ENCODE measurements at places on chromosomes 6 and 20. TPM values are rescaled to one million over a fixed set of nuclear protein-coding genes. Genes with fewer than 3 reads are reported as not detected.
A peak's percentile ranks its signal among the peaks of the same experiment; 100 is the strongest.

DNA sequence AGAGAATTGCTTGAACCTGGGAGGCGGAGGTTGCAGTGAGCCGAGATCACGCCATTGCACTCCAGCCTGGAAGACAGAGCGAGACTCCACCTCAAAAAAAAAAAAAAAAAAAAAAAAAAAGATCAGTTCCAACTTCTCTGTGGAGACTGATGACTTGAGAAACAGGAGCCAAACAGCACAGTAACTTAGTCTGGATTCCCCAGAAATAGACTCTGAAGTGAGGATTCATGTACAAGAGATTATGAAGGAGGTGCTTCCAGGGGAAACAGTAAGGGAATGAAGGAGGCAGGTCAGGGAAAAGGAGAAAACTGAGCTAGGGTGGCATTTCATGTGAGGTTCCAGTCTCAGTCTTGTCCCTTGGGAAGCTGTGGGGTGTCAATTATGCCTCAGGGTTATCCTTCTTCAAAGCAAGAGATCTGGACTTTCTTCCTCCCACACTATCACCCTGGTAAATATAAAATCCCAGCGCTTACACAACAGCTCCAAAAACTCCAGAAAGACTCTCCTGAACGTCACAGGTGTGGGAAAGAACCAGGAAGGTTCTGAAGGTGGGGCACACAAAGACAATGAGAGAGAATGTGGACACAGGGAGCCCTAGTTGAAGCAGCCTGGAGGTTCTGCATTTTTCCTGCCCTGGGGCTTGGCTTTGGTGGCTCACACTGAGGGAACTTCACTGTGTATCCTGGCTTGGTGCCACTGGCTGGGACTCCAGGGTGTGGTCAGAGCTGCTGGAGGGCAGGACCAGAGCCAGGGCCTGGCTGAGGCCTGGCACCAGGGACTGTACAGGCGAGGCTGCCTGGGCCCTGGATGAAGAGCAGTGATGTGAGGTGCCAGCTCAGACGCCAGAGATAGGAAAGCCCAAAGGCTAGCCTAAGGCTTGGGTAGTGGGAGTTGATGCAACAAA is 46.8 kb downstream of the PCNA start:
- peak; percentile 49 for DNase-seq

DNA sequence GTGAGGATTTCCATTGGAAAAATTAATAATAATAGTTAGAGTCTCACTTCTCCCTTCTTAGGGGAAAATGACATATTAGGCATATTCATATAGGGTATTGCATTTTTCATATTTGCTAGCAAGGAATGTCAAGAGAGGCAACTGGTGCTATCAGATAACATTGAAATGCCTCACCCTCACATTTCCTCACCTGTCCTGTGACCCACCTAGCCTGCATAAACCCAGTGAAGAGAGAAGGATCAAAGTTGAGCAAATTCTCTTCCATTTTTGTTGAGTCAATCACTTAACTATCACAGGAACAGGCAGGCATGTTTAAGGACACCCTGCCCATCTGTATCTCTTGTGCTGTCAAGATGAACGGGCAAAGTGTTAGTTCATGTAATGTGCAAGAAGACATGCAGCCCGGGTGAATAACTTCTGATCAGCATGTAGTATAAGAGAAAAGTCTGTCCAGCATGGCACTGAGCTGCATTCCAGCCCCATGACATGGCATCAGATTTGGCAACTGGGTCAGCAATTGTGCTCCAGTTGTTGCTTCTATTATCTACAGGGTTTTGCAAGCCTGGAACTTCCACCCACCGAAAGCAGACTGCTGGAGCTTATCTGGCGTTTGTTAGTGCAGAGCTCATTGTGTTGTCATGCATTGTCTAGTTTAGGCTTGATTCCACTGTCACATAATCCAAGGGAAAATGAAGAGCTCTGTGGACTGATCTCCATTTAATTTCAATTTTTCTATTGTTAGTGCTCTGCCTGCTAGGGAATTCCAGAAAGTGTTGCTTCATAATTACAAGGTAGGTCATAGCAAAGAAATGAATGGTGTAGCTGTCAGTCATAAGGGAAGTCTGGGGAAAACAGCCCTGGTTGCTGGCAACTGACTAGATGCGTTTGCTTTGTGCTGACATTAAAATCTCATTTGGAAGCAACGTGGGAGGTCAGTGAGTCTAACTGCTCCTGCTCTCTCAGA is 138.4 kb upstream of the TNFAIP3 start:
- DNase-seq, result peak; percentile 95

- no peak for DNase-seq
These were observed 2.2 kb upstream of the BPIFB1 start for GRCh38 chr20:33280775-33281174.

Gene ZNF341
- 3.9 TPM for total RNA-seq

- DNase-seq, result no peak
These were observed 48.3 kb downstream of the ZDHHC14 start for GRCh38 chr6:157429248-157429647.

DNA sequence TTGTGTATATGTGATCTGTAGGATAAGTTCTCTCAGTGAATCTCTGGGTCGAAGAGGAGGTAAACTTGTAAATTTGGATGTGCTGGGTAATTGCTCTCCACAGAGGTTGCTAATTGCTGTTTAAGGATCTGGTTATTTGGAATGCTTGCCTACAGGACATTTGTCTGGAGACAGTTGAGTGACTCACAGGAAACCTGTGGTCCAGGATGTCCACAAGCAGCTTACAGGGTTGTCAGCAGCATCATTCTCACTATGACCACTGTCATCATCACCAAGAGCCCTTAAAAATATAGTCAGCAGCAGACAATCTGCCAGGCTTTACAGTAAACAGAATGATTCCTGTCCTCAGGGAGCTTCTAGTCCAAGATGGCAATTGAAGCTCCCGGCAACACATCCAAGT is 31.2 kb upstream of the KCNK5 start:
- no peak for DNase-seq

Gene CPNE5
- 5.2 TPM for total RNA-seq

DNA sequence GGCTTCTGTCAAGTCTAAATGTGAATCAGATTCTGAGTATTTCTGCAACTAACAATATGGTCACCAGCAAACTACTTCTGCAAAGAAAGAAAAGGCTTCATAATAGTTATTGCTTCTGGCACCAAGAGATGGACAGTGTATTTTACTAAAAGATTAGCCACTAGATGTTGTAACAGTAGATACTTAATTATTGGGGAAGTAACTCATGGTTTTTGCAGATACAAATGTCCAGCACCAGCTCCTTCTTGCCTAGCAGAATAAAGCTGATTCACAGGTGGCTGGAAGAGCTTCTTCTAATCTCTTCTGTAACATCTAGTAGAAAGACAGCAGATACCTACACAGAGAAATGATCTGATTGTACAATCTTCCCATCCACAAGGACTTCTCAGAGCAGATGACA is 21.2 kb downstream of the ATXN1 start:
- no peak for DNase-seq

DNA sequence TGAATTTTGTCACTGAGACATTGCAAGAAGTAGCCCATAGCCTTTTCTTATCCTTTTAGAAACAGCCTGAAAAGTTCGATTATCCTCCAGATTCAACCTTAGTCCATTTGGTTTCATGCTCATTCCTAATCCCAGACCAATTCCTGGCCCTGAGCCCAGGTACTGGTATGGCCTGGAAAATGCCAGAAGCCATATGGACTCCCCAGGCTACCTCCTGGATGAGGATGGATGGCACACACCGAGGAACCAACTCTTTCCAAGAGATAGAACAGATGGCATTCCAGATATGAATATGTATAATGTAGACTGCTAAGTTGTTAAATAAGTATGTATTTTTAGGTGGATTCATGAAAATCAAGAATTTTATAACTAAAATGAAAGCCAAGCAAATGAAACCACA is 51.6 kb upstream of the SNAP25 start:
- DNase-seq, result no peak

GRCh38 chr20:49631856-49632418 is 64.0 kb upstream of the PTGIS start:
- no peak for DNase-seq

- DNase-seq, result no peak
These were observed 58.4 kb downstream of the EZR start for GRCh38 chr6:158760618-158761250.

DNA sequence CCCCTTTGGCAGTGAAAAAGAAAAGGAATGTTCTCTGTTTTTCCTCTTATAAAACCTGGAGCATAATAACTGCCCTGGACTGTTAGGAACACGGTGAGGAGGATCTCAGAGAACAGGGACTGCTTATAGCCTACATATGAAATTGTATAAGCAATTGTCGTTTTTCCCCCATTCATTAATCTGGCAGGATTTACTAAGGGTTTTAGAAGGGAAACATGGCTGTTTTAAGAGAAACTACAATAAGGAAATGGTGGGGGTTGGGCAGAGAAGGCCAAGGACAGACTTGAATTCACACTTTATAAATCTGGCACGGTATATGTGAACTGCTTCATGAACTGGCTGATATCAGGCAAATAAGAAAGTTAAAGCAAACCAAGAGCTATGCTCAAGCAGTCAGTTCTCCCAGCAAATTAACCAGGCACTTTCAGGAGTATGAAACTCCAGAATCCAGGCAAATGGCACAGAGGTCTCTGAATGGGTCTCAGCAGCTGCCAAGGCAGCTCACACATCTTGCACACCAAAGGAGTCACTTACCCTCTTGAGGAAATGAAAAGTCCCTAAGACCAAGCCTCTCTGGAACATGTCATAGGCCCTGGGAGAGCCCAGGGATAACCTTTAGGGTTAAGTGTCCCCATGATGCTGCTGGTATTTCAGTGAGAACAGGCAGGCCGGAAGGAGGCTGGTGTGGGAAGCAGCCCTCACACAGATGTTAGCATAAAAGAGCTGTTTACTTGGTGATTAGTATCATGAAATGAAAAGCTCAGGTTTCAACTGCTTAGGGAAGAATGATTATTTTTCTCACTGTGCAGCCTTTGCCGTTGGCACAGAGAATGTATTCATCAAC is 260.5 kb upstream of the MARCKS start:
- peak; percentile 84 for DNase-seq

DNA sequence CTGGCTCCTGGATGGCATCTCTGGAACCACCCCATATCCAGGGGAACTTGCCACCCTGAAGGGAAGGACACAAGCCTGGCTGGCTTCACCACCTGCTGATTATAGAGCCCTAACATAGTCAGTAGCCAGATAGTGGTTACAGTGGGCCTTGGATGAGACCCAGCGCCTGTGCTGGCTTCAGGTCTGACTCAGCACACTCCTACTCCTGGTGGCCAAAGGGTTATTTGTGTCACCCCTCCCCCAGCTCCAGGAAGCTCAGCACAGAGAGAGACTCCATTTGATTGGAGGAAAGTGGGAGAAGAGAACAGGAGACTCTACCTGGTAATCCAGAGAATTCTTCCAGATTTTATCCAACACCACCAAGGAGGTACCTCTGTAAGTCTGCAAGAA is 12.8 kb downstream of the SNX14 start:
- DNase-seq, result no peak

Gene RAE1
- 20.3 TPM for total RNA-seq
